Stimulated activated CD8-positive, alpha-beta memory T cell treated with anti-CD3 and anti-CD28 coated beads, Interleukin-15, amount 100 ng/mL, for 4 hours (primary cell): ENCODE measurements at places on chromosomes 1 and 21.

GRCh38 chr1:31380181-31380580 lies 7.3 kb upstream of the FABP3 start:
- no peak for DNase-seq

DNA sequence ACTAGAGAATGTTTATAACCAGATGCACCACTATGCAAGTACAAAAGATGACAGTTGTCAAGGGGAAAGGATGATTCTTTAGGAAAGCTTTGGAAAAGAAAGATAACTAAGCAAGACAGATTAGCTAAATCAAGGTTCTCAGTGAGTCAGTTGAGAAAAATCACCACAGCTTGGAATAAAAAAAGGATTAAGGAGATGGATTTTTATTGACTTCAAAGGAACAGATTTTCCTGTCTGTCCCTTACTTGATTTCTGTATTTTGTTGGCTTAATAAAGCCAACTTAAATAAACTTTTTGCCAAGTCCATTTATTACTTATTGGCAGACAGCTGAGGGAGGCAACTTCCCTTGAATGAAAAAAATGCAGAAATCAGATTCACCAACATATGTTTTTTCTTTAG lies 93.9 kb downstream of the NR5A2 start:
- DNase-seq = no peak

GRCh38 chr21:43836616-43837015 lies 28.4 kb upstream of the AGPAT3 start:
- no peak for DNase-seq

- DNase-seq = no peak
These were observed 555.2 kb downstream of the PLPP3 start for GRCh38 chr1:56024155-56024554.

GRCh38 chr1:64235910-64236309 lies 32.5 kb downstream of the UBE2U start:
- no peak for DNase-seq

GRCh38 chr1:116694524-116694923 lies 27.0 kb upstream of the IGSF3 start:
- DNase-seq = no peak

DNA sequence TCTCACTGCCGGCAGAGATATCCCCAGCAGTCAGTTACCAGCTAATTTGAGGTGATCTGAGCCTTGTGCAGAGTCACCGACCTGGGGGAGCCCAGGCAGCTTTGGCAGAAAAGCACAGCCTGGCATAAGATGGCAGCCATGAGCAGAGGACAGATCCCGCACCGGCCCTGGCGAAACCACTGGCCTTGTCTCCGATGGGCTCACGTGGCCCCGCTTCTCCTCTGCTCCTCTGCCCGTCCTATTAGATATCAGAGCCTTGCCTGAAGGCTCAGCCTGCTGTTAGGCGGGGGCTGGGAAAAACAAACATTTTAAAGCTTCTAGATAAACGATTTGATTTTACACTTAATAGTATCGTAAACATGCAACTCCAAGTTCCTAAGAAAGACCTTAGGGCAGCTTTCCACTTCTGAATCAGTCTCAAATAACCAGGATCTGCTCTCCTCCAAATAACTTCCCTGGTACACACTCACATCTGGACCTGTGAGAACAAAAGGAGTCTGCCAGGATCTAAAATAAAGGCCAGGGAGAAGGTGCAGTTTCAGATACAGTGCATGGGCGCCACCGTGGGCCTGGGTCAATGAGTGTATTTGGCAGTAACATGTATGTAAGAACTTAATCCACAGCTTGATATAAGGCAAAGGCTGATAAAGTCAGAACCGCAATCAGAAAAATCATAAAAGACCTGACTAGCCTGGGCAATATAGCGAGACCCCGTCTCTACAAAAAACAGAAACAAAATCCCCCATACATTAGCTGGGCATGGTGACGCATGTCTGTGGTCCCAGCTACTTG lies 10.0 kb downstream of the EDARADD start:
- no peak for DNase-seq

DNA sequence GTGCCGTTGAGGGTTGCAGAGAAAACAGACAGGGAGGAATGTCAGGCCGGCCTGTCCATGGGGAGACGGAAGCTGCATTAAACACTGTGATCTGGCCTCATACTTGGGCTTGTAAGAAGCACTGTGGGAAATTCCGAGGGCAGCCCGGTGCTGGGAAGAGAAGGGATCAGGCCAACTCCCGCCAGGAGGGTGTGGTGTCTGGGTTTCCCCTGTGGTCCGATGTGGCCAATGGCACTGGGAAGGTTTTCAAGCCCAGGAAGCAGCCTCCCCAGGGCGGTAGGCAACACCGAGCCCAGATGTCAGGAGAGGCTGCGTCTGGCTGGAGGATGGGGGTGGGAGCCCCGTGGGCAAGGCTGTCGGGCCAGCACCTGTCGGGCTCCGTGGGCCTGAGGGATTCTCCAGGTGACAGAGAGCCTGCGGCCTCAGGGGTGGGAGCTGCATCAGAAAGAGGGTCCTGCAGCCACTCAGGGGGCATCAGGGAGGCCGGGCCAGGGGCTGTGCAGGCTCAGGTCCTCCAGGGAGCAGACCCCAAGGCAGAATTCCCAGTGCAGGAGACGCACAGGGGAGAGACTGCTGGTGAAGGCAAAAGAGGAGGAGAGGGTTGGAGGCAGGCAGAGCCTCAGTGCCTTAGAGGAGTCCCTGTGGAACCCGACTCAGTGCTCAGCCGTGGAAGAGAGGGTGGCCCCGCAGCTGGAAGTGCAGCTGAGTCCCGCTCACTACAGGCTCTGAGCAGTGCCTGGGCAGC lies 8.4 kb downstream of the UBASH3A start:
- DNase-seq = no peak

DNA sequence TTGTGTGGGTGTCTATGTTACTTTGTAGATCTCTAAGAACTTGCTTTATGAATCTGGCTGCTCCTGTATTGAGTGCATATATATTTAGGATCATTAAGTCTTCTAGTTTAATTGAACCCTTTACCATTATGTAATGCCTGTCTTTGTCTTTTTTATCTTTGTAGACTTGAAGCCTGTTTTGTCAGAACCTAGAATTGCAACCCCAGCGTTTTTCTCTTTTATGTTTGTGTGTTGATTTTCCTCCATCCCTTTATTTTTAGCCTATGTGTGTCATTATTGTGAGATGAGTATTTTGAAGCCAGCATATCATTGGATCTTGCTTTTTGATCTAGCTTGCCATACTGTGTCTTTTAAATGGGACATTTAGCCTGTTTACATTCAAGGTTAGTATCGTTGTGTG lies 573.2 kb downstream of the BRINP3 start:
- no peak for DNase-seq

DNA sequence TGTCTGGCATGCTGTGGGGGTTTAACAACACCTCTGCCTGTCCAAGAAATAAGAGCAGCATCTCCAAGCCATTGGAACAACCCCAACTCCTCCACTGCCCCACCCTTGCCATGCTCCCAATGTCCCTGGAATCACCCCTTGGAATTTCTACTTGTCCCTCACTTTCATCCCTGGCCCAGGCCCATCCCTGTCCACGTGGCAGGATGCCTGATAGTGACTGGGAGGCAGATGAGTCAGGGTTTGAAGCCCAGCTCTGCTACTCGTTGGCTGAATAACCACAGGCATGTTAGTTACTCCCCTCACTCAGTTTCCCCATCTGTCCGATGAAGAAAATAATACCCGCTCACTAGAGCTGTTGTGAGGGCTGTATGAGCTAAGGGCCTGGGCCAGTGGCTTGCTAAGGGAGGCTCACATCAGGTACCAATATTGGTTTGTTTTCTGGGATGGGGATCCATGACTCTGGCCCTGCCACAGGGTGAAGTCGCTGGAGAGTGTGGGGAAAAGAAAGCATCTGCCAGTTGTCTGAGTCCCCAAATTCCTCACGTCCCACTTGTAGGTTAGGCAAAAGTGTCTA lies 99.4 kb upstream of the TLR5 start:
- no peak for DNase-seq

DNA sequence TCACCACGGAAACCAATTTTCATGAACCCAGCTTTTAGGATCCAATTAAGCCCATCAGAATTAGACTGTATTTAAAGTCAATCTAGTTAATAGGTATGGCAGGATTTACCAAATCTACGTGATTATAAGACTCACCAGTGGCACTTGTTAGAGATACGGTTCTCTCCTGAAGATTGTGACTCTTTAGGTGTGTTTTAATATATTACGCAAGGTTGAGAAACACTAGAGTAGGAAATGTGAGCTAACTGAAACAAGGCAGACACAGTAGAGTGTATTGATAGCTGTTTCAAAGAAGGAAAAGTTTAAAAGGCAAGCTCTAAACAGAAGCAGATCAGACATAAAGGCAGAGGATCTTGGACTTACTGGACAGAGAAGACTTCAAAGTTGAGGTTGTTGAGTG lies 11.2 kb upstream of the RPE65 start:
- DNase-seq = no peak

GRCh38 chr1:223717695-223718363 lies 5.5 kb downstream of the CAPN2 start:
- DNase-seq = no peak

DNA sequence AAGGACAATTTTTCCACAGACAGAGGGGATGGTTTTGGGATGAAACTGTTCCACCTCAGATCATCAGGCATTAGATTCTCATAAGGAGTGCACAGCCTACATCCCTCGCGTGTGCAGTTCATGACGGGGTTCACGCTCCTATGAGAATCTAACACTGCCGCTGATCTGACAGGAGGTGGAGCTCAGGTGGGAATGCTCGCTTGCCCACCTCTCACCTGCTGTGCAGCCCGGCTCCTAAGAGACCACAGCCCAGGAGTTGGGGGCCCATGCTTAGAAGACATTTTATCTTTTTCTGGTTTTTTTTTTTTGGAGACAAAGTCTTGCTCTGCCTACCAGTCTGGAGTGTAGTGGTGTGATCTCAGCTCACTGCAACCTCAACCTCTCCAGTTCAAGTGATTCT lies 16.0 kb downstream of the GNB1 start:
- DNase-seq = no peak

DNA sequence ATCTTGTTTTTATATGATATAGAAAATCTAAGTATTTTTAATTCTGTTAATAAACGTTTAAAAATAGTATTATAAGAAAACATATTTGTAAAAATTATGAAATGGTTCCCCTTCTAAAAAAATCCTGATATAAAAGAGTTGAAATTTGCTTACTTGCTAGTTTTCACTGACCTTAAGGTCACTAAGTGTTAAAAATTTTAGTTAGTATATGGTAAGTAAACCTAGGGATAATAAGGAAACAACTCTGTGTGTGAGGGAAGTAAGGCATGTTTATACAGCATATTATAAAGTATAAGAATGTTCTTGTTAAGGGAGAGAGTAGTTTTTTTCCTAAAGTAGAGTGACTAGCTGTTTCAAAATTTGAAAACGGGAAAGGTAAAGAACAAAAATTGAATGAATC lies 130.9 kb upstream of the LYPLAL1 start:
- no peak for DNase-seq

- no peak for DNase-seq
These were observed 50.9 kb downstream of the CNST start for GRCh38 chr1:246617156-246617555.

DNA sequence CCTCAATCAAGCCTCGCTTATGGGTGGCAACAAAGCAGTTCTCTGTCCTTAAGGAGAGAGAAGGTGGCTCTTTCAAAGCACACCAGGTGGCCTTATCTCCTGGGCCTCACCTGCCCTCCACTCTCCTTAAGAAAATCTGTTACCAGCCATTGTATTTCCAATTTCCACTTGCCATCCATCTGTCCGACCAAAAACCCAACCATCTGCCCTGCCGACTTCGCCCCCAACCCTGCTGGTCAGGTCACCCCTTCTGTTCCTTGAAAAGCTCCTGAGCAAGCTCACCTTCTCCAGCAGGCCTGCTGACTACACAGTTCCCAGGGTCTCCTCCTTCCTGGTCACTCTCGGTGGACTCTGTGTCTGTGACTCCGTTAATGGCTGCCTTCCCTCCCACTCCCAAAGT lies 619 bp upstream of the IGFN1 start:
- no peak for DNase-seq

DNA sequence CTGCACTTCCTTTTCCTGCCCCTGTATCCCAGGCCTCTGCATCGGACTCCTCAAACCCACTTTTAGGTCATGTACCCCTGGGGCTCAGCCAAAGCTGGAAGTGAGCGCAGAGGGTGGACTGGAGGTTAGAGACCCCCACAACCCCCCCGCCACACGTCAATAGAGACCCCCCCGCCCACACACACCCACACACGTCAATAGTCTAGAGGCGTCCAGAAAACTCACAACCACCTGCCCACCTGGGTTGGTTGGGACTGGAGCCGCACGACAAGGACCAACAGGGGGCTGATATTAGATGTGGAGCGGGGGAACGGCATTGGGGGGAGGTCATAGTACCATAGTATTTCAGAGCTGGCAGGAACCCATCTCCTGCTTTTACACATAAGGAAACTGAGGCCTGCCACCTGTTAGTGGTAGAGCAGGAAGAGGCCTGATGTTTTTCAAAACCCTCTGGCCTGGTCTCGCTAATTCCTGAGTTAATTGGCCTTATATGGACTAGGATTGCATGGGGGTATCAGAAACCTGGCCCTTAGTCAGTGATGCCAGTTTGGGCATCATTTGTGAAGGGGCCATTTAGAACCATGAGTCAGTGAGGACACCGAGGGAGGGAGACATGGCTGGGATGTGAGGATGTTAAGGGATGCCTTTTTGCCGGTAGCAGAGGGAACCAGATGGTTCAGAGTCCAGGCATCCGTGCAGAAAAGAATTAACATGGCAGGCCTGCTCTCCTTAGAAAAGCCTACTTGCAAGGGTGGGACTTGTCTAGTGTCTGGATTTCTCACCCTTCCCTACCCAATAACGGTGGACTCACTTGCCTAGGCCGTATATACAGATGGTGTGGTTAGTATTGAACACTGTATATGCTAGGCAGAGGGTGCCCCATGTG lies 1.1 kb downstream of the NENF start:
- DNase-seq = no peak

GRCh38 chr1:93614986-93615581 lies 66.6 kb downstream of the BCAR3 start:
- DNase-seq = no peak

DNA sequence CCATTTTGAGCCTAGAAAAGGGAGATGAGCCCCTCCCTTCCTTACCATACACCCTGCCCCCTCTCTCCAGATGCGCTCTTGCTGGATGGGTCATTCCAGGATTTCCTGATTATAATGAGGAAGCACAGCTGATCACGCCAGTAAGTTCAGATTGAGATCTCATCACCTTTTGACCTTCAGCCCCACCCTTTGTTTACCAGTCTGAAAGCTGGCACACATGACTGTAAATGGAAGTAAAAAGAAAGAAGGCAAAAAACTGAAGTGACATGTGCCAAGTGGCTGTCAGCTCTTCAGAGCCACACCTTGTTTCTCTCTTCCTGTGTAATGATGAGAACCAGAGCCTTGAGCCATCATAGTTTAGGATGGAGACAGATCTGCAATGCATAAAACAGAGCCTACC lies 27.9 kb downstream of the S1PR1 start:
- no peak for DNase-seq

DNA sequence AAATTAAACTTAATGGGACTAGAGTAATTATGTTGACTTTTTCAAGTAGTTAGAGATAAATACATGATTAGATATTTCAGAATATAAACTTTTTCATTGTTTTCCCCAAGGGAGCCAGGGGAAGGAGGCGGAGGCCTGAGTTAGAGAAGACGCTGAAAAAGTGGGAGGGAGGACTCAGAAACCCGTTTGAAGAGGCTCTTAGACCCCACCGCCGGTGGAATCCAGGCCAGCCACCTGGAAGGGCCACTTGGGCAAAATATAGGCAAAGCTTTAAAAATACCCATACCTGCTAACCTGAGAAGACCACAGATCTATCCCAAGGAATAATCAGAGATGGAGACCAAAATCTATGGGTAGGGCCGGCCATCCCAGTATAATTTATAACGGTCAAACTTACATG lies 242.6 kb downstream of the PTPRU start:
- DNase-seq = no peak
